ENCODE measurements at places on chromosomes 4 and X.

DNA sequence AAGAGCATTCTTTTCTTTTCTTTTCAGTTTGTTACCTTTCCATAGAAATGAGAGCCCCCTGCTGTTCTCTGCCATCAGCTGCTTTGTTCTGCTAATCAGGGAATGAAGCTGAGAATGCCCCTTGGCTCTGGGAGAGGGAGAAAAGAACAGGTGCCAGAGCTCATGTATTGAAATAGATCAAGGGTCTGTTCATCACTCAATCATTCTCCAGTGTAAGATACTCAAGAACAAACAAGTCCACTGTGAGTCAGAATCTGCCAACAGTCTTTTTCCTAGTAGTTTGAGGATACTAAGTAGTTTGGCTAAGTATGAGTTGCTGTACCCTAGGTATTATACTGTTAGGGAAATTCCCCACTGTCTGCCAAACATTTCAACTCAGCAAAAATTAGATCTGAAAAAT lies 144.3 kb downstream of the RTL3 start:
- no peak for DNase-seq

DNA sequence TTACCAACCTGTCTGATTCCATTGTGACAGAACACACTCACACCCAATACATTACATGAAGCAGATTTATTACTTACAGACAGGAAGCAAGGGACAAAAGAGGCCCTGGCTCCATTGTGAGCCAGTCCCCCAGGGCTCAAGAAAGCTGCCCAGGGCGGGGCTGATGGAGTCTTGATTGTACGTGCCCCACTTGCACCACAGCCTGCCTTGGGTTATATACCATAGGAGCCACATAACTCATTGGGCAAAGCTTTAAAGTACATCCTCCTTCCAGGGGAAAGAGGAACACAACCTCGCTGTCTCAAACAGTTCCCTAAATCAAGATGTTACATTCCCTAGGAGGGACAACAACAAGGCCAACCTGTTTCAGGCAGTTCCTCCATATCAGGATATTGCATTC lies 3.4 kb upstream of the ZRSR2 start:
- DNase-seq = no peak

- no peak for DNase-seq
Measured at GRCh38 chr4:8844976-8845690, 26.5 kb downstream of the HMX1 start.

- DNase-seq = no peak
Measured at GRCh38 chr4:140659943-140660700, 91.4 kb upstream of the UCP1 start.

DNA sequence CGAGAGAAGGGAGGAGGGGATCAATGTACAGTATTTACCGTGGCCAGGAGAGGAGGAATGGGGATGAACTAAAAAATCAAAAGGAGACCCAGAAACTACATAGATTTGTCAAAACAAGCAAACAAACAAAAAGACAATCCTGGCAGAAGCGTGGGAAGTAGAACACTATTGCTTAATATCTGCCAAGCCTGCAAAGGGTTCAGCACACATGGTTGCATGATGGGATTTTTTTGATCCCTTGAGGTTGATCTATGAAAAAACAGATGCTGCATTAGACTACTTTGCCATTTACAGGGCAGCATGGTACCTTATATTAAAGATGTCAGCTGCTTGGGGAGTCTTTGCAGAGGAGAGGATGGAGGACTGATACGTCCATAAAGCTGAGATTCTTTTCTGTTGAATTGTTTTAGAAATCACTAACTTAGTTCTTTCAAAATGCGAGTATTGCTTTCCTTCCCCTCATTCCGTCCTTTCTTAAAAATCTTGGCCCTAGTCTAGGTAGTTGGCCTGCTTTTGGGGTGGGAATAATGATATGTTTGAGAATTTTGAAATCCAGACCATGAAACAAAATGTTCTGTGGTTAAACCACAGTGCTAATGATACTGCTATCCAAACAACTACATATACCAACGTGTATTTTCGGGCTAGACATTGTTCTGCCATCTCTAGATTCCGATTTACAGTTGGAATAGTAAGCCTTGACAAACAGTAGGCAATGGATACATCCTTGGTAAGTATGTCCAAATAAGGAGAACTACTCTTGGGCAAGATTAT lies 39.6 kb upstream of the TMEM150C start:
- DNase-seq = no peak

GRCh38 chr4:123284168-123284567 lies 112.4 kb upstream of the SPRY1 start:
- no peak for DNase-seq

- no peak for DNase-seq
Measured at GRCh38 chrX:45623266-45623665, 422.6 kb upstream of the DIPK2B start.

- DNase-seq = no peak
Measured at GRCh38 chrX:123169247-123169901, 14.7 kb upstream of the GRIA3 start.

DNA sequence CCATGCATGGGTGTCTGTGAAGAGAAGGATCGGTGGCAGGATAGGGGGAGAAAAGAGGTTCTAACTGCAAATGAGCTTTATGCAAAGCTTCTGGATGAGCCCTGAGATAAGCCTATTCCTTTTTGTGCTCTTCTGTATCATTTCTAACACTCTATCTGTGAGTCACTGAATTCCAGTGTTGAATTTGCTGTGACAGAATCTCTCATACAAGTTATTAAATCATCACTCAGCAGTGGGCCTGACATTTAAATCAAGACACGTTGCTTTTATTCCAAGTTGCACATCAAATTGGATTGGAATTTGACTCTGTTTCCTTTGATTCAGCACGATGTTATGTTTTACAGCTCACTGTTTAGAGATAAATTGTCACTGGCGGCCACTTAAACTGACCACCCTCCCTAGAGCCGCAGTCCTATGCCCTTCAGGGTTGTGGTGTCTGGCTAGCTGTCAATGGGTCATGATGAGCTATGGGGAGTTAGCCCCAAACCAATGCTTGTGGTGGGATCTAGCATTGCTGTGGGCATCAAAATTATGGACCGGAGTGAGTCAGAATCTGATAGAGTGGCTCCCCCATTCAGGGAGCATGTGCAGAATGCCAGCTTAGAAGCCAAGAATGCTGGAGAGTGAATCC lies 42.7 kb downstream of the LHFPL1 start:
- DNase-seq = no peak

DNA sequence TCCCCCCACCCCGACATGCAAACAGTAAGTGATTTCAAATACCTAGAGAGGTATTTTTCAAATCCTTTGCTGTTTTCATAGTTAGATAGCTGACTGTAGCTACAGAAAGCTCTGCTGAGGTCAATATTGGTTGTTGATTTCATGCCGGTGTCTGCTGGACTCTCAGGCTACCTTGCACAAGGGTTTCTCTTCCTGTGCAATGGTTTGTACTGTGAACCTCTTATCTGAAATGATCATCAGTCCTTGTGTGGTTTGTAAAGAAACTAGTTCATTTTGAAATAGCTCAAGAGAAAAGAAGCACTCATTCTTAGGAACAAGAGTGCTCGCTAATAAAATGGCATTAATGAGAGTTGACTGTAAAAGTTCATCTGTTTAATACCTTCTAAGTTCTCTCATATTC lies 2.1 kb downstream of the MTM1 start:
- DNase-seq = no peak

- peak; percentile 50 for DNase-seq
Measured at GRCh38 chrX:40171513-40172400, 74.0 kb upstream of the BCOR start.

DNA sequence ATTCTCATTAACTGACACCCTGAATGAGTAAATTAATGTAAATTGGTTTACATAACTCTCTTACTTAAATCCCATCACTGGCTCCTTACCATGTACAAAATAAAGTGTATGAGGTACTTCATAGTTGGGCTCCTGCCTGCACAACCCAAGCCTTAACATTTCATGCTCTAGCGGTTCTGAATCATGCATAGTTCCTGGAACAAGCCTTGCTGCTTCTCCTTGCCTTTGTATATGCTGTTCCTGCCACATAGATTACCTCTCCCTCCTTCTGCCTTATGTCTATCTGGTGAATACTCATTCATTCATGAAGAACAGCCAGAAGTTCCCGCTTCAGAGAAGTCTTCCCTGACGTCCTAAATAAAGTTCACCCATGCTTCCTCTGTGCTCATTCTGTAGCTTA lies 594.7 kb downstream of the SMARCA1 start:
- no peak for DNase-seq

DNA sequence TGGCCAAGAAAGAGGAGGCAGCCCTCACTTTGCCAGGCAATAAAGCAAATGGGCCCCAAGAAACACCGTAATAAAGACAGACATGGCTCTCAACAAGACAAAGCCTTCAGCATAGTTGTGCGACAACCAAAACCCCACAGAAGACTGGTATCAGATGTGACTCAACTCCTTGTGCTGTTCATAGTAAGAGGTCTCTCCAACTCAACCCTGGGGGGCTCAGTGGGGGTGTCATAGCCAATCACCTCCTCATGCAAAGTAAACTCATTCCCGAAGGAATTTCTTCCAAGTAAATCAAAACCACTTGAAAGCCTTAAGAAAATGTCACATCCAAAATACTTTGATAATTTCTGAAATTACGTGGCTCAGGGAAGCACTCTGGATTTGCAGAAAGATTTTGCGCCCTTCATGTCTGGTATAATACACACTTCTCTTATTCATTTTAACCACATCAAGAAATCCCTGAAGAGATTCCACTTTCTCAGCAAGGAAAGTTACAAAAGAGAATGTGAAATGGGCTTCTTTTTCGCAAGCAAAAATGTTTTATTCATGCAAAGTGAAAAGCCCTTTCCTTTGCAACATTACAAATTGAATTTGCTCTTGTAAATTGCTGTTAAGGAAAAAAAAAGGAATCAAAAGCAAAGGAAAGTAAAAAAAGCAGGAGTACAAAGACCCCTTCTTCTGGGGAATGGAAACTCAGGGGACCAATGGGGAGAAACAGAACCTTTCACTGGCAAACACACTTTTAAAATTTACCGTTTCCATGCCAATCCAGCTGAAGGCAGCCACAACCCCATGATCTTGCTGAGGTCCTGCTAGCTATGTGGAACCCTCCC lies 137.4 kb downstream of the NSUN7 start:
- DNase-seq = no peak

DNA sequence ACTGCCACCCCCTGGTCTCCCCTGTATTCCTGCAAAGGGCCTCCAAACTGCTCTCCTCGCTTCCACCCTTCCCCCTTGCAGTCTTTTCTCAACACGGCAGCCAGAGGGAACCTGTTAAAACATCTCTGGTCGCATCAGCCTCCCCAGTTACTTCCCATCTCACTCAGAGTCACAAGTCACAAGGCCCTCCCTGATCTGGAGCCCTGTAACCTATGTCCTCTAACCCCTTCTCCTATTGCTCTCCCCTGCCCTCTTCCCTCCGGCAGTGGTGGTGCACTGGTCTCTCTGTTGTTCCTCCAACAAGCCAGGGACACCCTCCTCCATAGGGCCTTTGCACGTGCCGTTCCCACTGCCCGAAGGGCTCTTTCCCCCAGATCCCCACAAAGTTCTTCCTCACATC lies 73.2 kb downstream of the SH3KBP1 start:
- DNase-seq = no peak

DNA sequence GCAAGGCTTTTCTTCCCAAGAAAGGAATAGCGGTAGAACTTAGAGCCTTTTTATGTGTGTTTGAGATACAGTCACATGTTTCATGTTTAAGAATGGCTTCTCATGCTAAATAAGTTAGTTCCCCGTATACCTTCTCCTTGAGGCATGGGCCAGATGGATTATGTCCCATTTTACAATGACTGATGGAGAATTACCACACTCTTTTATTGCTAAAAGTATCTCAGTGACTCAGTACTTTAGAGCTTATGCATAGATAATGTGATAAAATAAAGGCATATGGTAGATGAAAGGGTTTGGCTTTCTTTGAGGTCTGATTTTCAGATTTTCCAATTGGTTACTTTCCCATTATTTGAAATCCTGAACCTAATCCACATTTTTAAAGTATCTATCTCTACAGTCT lies 121.8 kb upstream of the BMPR1B start:
- no peak for DNase-seq

- no peak for DNase-seq
Measured at GRCh38 chr4:127685292-127685691, 44.9 kb upstream of the SLC25A31 start.

DNA sequence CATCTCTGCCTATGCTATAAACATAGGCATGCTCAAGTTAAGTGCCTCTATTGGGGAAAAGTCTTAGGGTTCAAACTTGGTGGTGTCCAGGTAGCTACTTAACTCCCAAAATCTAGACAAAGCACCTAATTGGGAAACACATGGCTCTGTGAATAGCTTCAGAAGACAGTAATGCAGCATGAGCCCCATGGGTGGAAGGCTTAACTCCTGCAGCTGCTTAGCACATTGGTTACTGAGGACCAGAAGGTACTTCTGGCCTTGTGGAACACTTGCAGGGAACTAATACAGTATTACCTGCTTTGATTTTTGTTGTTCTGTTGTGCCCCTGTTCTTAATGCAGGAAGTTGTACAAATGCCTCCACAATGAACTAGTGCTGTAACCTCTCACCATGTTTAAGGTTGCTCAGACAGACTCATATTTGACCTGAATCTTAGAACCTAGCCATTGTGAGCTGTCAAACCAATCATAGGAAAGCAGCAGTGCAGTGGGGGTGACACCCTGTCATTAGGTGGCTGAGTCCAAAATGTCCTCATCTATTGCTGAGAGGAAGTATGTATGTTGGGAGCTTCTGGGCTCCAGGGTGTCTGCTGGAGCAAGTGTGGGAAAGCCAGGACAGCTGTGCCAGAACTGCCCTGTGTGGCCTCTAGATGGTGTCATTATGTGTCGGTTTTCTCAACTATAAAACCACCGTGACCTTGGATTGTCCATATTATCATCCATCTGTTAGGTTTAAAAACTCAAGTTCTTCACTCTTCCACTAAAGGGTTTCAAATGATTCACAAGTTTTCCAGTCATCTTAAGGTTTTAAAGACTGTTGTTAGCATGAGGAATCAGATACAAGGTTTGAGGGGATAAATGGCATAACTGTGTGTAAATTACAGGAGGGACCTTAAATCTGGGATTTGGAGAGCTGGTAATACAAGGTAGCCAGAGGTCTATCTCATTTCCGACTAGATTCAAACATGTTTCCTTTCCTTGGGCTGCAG lies 69.9 kb upstream of the WDR1 start:
- DNase-seq = no peak

DNA sequence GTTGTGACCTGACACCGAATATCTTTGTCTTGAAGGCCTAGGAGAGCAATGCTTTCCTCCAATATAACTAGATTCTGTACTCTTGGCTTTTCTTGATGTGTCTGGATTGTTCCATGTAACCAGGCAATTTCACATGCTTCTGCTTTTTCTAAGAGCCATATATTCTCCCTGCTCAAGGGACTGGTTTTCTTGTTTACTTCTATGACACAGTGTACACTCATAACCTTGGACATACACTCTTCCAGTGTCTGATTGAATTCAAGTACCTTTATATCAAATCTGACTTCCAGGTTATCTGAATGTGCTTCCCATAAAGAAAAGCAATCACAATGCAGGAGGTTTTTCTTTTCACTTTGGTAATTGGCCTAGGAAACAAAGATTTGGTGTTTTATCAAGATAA lies 17.4 kb upstream of the EIF4E start:
- no peak for DNase-seq

- DNase-seq = no peak
Measured at GRCh38 chr4:185013417-185014125, 4.7 kb upstream of the HELT start.

- no peak for DNase-seq
Measured at GRCh38 chr4:52643785-52644244, 15.3 kb downstream of the USP46 start.
